Right kidney (tissue), 9 donors: ENCODE measurements at places on chromosomes 2 and 18.
A peak's percentile ranks its signal among the peaks of the same experiment; 100 is the strongest.

GRCh38 chr18:45590036-45590886 lies 25.0 kb upstream of the SLC14A2 start:
- DNase-seq, result peak; percentile 54

DNA sequence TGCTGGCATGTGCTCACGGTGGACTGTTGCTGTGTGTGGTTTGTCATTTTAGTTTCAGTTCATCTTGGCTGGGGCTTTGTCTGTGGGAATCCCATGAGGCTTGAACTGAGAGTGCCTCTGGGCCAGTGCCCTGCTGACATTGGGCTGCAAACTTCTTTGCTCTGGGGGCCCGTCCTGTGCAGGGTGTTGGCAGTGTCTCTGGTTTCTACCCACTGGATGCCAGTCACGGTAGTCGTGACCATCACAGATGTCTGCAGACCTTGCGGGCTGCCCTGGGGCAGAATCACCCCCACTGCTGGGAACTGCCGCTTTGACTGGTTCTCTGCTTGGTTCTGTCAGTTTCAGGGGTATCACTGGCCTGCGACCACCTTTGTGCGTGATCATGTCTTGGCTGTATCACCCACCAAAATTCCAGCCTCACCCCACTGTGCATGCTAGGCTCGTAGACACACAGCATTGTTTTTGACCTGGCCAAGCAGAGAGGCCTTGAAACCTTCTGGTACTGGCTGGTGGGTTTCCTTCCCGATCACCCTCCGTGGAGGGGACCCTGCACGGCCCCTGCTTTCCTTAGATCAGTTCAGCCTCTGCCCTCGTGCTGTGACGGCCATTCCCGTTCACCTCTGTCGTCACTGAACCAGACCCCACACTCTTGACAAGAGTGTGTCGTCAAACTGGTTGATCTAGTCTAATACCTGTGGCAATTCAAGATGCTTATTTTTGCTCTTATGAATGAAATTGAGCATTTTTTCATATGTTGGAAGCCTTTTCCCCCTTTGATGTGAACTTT lies 57.6 kb downstream of the KCNG2 start:
- DNase-seq, result no peak

DNA sequence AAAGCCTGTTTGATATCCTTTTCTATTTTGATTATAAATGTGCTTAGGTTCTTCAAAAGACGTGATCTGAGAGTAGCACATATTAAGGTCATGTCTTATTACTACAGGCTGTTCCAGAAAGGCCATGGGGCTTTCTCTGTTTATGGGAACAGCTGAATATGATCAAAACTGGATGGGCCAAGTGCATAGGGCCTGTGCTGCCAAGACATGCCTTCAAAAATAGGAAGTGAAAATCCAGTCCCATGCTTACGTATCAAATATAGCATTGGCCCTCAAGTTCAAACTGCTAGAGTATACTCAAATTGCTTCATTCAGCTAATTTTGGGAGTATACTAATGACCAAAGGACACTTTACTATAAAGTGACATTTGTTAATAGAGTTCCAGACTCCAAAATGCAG lies 24.1 kb downstream of the SLC25A52 start:
- no peak for DNase-seq

DNA sequence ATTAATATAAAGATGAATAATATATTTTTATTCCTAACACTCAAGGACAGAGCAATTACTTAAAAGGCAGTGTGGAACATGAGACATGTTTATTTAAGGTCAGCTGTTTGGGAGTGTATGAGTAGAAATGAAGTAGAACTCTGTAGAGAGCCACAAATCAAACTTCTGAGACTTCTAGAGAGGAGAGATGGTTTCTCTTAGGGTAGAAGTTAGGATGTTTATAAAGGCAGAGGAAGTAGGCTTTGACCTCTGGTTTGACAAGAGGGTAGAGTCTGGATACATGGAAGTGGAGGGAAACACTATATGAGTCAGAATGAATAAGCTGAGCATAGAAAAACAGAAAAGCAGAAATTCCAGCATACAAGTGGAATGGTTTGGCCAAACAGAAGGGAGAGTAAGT lies 262.1 kb upstream of the KLHL14 start:
- no peak for DNase-seq

DNA sequence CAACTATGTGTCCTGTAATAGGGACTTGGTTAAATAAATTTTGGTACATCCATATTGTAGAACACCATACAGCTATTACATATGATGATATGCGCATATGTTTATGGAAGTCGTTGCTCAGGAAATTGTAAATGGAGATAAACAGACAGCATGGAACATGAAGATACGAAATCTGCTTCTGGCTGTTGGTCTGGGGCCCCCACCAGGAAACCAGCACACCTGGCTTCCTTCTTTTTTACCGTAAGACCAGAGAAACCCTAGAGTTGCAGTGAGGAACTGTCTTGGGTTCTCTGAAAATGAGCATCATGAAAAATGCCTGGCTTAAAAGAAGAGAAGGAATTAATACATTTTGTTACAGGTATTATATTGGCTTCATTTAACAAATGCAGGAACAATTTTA lies 40.8 kb downstream of the SPTBN1 start:
- no peak for DNase-seq

- DNase-seq, result no peak
Measured at GRCh38 chr2:38907743-38908562, 18.3 kb downstream of the ARHGEF33 start.

GRCh38 chr2:203418271-203418670 lies 90.1 kb downstream of the ABI2 start:
- no peak for DNase-seq

GRCh38 chr2:144669196-144669987 lies 149.5 kb upstream of the ZEB2 start:
- DNase-seq, result no peak

DNA sequence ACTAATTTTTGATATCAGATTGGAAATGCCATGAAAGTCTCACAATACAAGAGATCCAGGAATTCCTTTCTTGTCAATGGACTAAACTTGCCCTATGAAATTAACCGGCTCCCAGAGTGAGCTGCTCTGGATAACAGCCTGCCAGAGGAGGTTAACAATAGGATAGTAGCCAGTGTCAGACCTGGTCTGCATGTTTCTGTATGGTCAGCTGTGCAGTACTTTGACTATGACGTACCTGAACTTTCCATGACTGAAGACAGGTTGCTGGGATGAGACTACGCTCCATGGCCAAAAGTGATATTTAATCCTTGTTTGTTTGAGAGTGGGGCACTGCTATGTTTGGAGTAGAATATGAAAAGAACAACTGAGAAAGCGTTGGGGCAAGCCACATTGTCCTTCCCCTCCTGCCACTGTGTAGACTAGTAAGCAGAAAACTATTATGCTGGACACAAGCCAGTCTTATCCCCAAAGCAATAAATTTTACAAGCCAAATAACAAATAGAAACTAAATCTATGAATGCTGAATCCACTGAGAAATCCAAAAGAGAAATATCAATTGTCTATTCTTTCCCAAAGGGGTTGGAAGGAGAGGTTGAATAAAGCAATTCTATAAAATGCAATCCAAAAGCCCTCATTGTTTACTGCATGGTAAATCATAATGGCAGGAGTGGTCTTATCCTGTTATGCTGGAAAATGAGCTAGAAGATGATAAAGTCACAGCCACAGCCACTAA lies 115.5 kb upstream of the CYP26B1 start:
- no peak for DNase-seq

DNA sequence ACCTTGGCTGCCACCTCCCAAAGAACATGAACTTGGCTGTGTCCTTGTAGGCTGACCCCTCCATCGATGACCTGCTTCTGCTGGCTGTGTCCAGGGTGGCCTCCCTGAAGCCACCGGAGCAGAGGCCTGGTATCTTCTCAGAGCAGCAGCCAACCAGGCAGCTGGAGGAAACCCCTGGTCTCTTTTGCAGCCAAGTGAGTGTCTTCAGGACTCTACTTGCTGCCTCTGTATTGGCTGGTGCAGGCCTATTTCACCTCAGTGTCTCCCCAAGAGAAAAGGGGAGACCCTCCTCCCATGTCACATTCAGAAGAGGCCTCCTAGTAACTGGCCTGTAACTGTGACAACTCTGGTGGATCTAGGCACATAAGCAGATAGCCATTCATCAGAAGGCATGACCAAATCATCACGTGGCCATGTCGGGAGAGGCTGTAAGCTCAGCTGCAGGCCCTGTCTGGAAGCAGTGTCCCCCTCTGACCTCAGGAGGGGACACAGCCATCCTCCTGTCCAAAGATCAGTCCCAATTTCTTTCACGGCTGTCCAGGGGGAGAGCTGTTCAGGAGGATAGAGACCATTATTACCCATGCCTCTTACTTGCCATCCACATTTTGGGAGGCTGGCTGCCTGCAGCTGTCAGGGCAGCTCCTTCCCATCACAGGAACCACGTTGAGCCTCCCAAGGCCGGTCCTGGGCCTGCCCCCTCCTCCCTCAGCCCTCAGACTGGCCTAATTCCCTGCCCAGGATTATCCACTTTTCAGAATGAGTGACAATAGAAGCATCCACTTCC lies 20.9 kb upstream of the ROCK2 start:
- DNase-seq, result no peak

DNA sequence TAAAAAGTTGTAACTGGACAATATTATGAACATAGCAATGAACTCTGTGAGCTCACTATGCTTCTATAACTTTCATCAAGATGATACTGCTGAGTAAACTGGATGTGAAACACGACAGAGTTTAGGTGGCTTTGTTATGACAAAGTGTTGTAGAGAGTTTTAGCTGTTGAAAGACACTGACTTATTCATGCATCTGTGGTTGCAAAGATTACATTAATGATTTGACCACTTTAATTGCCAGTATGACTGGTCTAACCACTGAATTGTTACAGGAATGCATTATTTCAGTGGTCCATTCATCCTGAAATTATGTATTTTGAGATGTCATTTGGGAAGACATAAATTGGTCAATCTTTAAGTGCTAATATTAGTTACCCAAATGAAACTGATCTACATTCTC lies 117.9 kb downstream of the SPHKAP start:
- no peak for DNase-seq

DNA sequence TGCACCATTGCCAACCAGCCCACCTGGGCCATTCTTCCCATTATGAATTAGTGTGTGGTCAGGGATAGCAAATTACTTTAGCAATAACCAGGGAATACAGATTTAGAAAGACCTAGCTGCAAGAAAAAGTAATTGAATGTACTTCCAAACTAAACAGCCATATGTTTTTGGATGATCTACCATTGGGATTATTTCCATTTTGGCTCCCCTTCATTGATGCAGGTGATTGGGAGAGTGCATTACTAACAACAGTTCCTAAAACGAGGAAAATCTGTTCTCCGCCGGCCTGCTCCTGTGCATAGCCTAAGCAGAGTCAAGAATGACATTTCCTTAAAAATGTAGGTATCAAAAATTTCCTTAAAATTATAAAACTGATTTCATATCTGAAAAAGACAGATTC lies 58.5 kb downstream of the MAIP1 start:
- no peak for DNase-seq

DNA sequence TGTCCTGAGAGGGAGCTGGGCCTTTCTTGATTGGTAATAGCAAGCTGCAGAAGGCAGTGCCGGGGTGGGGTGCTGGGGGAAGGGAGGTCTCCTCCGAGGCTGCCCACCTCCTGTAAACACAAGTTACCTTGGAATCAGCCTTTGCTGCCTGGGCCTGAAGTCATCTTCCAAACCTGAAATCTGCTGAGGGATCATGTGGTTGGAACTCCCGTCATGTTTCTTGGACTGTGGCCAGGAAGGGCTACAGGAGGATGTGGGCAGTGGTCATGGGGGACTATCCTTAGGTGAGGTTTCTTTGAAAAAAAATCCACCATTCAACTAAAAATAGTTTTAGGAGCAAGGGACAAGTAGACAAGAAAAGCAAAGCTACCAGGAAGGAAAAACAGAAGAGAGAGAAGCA lies 74.2 kb downstream of the CDK15 start:
- DNase-seq, result no peak

DNA sequence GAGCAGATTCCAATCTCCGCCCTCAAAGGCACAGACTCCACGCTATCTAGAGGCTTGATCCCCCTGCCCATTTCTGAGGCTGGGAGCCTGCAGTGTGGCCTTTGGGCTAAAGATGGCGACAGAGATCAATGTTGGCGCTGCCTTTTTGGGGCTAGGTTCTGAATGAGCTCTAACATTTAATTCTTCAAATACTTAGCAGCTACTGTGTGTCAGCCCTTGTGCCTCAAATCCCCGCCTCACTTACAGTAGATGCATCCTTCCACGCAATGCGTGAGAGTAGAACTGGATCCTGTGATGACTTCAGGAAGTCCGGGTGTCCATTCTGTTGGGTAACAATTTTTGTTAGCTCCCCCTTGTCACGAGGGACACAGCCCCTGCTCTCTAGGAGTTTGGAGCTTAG lies 12.4 kb downstream of the IL1F10 start:
- no peak for DNase-seq

DNA sequence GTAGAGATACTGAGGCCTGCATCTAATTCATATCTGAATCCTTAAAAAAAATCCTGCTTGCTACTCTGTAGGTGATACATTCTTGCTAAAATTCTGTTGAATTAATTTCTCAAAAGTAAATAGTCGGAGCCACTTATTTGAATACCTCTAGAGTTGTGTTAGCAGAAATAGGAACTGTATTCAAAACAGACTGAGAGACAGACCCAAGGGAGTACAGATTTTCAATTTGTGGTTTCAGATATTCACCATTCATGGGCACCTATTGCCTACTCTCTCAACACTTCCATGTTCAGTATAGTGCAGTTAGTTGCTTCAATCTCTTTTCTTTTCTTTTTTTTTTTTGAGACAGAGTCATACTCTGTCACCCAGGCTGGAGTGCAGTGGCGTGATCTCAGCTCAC lies 46.6 kb upstream of the CTLA4 start:
- no peak for DNase-seq

DNA sequence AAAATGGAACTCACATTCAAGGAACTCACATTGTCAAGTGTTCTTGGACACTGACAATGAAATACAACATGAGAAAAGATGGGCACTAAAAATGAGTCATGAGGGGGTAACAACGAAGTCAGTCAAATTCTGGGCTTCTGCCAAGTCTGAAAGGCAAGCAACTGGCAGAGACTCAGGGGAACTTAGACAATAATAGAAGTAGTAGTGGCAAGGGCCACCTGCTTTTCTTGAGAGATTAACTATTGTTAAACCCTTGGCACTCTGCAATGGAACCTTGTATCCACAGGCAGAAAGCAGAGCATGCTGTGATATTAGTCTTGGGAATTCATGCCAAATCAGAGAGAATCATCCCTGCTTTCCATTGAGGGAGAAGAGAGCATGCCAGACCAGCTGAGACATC lies 382.6 kb upstream of the CDH2 start:
- no peak for DNase-seq

DNA sequence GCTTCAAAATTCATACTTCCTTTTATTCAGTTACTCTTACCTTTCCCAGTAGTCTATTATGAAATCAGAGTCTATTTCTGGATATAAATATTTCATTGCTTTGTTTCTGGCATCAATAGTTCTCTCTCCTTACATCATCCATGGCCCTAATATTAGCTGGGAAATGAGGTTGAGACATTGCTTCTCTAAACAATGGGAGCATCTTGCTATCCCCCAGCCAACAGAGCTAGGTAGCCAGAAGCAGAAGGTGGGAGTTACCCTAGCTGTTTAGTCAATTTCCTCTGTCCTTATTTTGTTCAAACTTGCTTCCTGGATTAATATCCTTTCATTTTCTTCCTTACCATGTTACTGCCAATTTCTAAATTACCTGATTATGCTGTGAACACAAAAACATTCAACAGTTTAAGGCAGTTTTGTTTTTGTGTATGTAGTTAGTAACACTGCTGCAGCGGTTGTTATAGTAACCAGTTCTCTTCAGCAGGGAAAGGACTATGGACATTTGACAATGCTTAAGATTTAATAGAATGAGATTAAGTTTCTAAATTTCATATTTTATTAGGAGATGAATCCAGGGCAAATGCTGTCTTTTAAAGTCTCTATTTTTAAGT lies 160.5 kb upstream of the KCNJ3 start:
- DNase-seq, result no peak
